Tibial nerve (tissue), 4 donors: ENCODE measurements at places on chromosomes 12 and 14. TPM values are rescaled to one million over a fixed set of nuclear protein-coding genes. Genes with fewer than 3 reads are reported as not detected.
A peak's percentile ranks its signal among the peaks of the same experiment; 100 is the strongest.

The WDHD1 gene
- 1.7 TPM for total RNA-seq

The CCDC175 gene
- not detected for total RNA-seq

DNA sequence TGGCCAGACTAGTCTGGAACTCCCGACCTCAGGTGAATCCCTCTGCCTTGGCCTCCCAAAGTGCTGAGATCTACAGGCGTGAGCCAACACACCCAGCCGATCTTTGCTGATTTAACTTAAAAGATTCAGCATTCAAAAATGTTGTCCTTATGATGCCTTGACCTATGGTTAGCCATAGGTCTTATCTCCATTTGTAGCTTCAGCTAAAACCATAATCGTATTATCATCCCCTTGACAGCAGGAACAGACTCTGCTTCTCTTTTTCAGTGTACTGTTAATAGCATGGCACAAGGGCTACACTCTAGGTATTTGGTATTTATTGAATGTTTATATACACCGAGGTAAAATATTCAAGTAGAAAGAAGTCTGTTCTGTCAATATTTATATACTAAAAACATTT, 15.3 kb downstream of the CCDC62 start:
- no peak for DNase-seq
- no peak overlapping the region for H3K4me3 ChIP-seq
- H3K4me1 ChIP-seq: no peaks in the 10 kb centered on the region

DNA sequence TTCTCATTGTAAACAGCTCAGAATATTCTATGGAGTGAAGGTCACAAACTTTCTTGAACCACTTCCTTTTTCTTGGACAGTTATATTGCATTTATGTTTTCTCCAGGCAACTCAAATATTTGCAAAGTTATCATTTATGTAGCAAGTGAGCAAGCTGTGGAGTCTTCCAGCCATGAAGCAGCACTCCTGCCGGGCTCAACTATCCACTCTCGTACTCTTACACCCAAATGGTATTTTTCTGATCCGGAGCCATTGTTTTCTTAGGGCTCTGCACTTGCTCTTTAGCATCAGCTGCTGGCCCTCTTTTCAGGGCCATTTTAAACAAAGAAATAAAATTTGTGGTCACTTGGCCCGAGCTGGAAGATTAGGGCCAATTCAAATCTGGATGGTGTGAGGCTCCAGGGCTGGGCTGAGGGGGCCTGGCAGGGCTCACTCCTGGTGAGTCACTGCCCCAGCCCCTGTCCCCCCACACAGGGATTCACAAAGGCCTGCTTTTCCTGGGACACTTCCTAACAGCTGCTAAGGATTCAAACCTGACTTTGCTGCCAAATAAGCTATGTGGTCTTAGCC, 19.7 kb downstream of the SYNE3 start:
- peak overlapping the region; percentile 45 for H3K27ac ChIP-seq
- no peak overlapping the region for H3K4me3 ChIP-seq
- no peak for DNase-seq
- peaks cover 96% of the 10 kb centered on the region for H3K4me1 ChIP-seq
- H3K36me3 ChIP-seq: no peaks in the 10 kb centered on the region

DNA sequence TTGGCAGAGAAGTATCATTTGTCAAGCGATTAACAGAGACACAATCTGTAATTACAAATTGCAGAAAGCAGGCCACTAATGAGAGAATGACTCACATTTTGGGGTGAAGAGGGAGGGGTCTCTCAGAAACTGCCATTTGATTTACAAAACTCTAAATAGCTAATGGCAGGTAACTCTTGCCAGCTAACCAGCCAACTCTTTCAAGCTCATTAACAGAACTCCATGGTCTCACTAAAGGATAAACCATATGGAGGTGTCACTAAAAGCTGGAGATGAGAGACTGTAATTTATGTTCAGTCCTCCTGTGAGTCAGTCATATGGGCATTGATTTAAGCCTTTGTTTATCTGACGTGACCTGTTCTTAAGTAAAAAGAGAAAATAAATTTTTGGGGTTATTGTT, 336.4 kb downstream of the FOXG1 start:
- no peaks in the 10 kb centered on the region for H3K36me3 ChIP-seq
- DNase-seq: no peak
- H3K4me1 ChIP-seq: no peaks in the 10 kb centered on the region
- no peaks in the 10 kb centered on the region for H3K27me3 ChIP-seq
- H3K27ac ChIP-seq: no peak overlapping the region

- no peak for DNase-seq
- H3K27ac ChIP-seq: no peak overlapping the region
- H3K36me3 ChIP-seq: no peaks in the 10 kb centered on the region
- H3K4me3 ChIP-seq: no peak overlapping the region
- no peaks in the 10 kb centered on the region for H3K4me1 ChIP-seq
Measured at GRCh38 chr12:112855375-112855774, 51.4 kb upstream of the OAS1 start.

DNA sequence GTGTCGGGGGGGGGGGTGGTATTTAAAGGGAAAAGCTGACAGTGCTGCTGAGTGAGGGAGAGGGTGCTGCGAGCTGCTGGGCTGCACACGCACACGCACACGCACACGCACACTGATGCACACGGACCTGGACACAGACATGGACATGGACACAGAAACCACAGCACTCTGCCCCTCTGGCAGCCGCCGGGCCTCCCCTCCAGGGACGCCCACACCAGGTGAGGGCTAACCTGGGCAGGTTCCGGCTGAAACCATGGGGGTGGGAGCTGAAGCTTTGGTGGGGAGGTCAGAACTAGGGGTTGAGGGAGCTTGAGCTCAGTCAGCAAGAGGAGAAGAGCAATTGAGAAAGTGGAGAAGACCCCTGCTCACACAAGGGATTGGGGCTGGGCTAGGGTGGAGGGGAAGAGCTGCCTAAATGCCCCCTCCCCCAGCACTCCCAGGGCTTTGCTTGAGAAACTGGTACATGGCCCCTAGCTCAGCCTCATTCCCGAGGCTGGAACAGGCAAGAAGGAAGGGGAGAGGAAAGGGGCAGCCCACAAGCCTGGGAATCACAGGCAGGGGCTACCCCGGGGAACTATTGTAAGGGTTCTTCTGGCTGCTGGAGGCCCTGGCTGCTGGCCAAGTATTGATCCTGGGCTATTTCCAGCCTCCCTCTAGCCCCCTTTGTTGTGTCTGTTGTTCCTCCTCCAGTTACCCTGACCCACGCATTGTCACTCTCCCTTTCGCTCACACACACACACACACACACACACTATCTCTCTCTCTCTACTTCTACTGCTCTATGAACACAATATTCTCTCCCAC, at the start of gene REM2:
Gene REM2, plus strand, starts transcription at position 50 of the 804 bp plus-strand sequence. Its CDS starts 66 bp downstream, at position 116.
- no peak for DNase-seq
- H3K4me1 ChIP-seq: peaks cover 28% of the 10 kb centered on the region
- H3K36me3 ChIP-seq: no peaks in the 10 kb centered on the region
- no peaks in the 10 kb centered on the region for H3K27me3 ChIP-seq
- no peak within 1 kb of the TSS for H3K4me3 ChIP-seq
- H3K27ac ChIP-seq: no peak within 1 kb of the TSS

DNA sequence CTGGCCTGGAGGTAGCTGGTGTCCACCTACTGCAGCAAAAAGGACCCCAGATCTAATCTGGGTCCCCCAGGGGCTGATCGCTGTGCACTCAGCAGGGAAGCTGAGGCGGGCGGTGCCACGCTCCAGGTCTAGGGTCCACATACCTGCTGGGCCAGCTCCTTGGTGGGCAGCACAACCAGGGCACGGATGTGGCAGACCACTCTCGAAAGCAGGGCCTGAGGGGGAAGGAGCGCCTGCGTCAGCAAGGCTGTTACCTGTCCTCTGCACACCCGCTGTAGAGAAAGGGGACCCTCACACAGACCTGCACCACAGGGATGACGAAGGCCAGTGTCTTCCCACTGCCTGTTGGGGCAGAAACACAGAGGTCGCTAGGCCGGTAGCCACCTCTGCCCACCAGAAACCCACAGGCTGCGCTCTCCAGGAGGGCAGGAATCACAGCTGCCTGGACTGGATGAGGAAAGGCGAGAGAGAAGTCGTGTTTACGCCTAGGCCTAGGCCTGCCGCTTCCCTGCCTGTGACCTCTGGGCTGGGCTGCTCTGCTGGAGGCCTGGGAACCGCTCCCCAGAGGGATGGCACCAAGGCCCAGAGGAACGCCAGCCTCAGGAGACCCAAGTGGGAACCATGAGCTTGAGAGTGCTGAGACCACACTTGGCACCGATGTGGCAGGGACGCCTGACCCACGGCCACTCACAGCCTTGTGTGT, 2.0 kb downstream of the DDX51 start:
- peaks cover 20% of the 10 kb centered on the region for H3K36me3 ChIP-seq
- peaks cover 18% of the 10 kb centered on the region for H3K4me1 ChIP-seq
- no peak overlapping the region for H3K4me3 ChIP-seq
- H3K27me3 ChIP-seq: no peaks in the 10 kb centered on the region
- peak; percentile 5 for DNase-seq
